ENCODE measurements at places on chromosomes 6 and 20.

DNA sequence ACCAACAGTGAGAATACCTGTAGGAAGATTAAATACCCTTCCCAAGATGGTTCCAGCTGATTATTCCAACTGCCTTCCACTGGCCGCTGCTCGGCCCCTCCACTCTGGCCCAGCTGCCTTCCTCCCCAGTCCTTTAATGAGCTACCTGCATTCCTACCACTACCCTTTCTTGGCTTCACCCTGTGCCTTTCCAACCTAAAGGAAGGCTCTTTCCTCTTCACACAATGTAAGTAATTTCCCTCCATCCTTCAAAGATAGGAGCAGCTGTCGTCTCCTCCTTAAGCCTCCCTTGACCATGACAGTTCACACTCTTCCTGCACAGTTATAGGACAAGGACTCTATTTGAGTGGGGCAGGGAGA is 16.2 kb upstream of the SNX9 start:
- DNase-seq: no peak

DNA sequence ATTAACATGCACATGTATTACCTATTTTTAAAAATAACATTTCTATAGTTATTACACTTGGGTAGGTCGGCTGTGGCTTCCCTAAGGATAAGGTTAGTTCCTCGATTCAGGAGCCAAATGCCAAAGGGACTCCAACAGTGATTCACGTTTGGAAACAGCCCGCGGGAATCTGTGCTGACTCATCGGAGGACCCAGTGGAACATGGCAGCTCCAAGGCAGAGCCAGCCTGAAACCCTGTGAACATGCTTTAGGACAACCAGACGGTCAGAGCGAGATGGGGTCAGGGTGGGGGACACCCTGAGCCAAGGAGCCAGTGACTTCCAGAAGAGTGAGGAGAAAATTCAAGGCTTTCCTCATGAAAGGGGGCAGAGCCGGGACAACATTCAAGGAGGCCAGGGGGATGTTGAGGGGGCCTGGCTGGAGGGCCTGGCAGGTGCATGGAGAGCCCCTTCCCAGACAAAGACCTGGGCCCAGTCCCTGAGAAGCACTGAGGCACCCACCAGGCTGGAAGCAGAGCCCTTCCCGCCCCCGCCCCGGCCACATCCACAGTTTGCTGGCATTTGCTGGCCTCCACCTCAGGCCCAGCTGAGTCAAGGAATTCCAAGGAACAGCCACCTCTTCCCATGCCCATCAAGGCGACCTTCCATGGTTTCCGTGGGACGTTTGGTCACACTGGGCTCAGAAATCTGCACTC is 133.2 kb downstream of the SNX5 start:
- DNase-seq: no peak

DNA sequence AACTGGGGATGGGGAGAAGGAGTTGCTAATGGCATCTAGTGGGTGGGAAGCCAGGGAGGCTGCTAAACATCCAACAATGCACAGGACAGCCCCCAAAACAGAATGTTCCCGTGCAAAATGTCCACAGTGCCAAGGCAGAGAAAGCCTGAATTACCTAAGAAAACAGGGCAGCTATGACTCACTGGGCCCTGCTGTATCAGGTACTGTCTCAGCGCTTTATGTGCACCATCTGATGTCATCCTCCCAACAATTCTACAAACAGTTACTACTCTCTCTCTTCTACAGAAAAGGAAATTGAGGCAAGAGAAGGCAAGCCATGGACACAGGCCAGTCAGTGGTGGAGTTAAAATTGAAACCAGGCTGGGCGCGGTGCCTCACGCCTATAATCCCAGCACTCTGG is 3.1 kb downstream of the YTHDF1 start:
- no peak for DNase-seq

DNA sequence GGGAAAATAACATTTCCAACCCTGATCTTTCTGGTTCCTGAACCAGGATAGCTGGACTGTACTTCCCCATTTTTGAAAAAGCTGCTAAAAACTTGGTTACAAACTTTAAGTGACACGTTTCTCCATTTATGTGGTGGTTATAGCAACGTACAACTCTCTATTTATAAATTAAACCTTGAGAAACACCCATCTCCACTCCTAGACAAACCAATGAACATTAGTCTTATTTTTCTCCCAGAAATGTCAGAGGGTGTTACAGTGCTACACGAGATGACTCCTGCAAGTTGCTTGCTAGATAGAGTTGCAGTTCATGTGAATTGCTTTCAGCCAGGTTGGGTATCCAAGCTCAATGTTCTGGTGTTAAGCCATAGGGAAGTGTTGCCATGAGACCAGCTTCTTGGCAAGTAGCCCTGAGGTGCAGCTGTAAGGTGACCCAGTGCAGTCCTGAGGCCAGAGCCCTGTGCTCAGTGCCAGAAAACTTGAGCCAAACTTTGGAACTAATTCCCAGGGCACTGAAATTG is 51.3 kb upstream of the REV3L start:
- DNase-seq: no peak

DNA sequence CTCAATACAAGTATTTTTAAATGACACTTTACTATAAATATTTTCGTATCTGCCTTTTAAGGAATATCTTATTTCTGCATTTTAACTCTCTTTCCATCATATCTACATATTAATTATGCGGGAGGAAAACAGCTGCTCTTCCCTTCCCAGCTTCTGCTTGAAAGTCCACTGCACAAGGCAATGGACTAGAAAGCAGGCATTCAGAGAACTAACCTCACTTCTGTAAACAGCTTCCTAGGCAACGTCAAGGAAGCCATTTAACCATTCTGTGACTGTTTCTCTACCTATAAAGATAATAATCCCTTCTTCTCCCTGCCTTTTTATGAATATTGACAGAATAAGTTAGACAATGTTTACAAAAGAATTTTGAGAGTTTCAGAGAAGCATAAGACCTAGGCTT is 319.4 kb downstream of the BTBD9 start:
- DNase-seq: no peak

DNA sequence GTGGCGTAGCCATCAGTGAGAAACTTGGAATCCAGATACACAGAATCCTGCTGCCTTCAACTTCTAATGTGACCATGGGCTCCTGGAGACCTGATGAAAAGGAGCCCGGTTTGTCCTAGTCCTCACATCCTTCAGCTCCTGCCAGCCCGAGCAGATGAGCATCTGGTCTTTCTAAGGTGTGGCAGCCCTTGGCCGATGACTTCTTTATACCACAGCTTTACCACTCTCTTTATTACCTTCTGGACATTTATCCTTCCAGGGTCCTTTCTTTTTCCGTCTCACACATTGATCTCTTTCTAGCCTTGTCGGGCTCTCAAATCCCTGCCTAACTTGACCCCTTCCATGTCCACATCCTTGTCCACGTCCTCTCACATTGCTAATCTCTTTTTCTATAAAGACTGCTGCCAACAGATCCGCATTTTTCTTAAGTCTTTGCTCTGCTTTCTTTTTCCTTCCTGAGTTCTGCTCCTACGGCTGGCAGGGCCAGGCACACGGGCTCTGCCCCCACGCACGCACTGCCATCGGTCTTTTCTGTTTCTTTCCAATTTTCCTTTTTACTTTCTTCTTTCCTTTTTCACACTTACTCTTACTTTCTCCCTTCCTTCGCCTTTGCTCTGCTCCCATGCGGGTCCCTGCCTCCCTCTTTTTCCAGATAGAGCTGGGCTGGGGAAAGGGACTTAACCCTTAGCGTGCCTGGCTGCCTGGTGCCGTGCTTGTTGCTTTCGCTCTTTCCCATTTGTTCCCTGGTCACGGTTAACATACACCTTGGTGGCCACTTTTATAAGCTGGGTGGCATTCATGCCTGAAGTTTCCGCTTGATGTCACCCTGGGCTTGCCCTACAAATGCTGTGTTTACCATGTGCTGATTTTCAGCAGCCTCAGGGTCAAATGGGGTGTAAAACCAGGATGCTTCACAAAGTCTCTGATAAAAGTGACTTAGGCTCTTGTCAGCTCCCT is 9.4 kb upstream of the GMPR start:
- DNase-seq: no peak

DNA sequence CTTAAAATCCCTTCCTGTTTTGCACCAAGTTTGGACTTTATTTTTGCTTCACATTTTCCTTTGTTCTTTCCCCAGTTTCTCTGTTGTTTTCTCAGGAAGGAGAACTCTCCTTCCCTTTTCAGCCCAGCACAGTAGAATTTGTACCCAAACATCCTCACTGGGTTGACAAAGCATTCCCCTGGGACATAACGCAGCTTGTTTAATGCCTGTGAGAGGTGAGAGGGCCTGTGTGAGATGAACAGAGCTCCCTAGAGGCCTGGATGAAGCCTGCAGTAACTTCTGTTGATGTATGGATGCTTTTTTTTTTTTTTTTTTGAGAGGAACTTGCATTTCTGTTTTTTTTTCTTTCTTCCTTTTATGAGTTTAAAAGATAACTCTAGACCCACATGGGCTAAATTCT is 104.9 kb upstream of the SLC22A23 start:
- no peak for DNase-seq

DNA sequence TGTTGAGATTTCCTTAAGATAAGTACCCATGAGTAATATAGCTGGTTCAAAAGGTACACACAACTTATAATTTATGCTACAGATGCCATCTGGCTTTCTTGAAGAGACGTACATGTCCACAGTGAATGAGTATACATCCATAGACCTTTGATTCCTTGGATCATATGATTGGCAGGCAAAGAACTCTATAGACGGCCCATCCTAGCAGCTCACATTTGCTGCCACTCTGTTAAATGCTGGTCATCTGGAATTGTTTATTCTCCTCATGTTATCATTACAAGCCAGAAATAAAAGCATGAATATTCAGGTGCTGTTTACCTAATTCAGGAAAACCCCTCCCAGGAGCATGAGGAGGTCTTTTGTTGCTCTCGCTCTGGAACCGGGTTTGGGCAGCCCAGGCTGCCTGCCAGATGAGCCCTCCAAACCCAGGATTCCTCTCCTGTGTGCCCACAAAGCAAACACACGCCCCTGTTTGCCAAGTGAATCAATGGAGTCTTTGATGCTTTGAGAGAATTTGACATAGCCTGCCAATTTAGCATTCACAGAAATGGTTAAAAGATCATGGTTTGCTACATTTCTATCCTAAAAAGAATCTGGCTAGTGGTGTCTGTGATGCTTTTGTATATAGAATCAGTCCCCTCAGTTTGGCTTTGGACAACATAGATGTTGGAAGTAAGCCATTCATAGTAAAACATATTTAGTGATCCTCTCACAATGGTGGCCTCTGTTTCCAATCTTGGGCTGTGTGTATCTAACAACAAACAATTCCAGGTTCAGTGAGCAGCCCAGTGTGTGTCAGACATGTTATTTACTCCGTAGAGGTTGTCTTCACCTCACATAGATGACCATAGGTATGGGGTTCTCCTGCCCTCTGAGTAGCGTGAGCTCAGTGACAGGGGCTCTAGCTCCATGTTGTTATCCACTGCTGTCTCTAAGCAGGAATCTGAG is 17.5 kb upstream of the PLCG1 start:
- DNase-seq: no peak

DNA sequence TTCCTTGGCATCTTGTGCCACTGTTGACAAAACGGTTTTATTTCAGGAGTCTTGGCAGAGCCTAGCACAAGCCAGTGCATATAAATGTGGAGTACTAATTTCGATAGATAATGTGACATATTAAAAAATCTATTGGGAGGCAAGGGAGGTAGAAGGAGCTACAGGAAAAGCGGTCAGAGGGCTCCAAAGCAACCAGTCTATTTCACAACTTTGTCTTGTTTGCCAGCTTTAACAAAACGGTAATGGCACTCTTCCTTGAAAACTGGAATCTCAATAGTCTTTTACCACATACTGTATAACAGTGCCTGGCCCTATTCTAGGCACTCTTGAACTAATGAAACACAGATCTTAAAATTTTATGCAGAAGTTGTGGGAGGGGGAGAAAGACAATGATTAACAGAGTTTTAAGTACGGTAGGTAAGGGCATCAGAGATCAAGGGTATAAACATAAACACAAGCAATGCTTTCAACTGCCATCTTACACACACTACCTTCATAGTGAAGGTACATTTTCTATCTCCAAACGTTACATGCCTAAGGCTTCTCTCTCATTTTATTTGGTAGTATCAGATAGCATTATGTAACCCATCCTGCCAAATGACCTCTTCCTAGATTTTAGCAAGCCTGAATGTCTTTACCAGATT is 33.5 kb upstream of the SYNCRIP start:
- DNase-seq: no peak

DNA sequence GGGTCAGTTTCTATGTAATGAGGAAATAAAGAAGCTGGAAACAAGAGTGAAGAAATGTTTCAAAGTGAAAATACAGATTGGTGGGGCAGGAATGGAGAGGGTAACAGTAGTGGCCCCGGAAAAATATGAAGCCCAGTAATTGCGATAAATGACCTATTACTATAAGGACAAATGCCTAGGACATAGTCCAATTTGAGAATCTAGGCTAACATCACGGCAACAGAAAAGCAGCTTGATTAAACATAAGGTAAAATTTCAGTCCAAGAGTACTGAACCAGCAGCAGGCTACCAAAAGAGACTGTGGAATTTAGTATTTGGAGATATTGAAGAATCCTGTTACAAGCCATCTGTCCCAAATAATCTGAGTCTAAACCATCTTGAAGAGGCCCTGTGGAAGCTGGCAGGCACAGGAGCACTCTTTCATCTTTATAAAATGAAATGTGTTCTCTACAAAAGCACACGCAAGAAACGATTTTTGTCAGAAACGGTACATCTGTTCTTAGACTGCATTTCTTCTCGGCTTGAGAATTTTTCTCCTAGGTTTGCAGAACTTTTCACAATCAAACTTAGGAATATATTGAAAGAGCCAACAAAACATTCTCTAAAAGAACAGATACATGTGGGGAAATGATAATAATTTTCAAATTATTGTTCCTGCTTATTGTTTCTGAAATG is 49.3 kb downstream of the ELOVL5 start:
- no peak for DNase-seq

DNA sequence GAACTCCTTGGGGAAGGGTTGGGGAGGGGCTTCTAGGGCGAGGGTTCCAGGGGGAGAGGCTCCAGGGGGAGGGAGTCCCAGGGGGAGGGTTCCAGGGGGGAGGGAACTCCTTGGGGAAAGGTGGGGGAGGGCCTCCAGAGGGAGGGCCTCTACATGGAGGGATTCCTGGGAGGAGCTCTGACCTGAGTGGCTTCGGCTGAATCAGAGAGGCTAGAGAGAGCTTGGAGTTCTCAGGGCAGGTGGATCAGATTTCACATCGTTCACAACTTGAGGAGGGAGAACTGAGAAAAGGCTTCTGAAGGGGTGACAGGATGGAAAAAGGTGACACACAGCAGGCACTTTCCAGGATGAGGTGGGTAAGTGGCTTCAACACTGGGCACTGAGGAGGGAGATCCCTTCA is 49.1 kb downstream of the DAAM2 start:
- no peak for DNase-seq

GRCh38 chr6:39044181-39044580 is 4.4 kb upstream of the GLP1R start:
- DNase-seq: no peak

DNA sequence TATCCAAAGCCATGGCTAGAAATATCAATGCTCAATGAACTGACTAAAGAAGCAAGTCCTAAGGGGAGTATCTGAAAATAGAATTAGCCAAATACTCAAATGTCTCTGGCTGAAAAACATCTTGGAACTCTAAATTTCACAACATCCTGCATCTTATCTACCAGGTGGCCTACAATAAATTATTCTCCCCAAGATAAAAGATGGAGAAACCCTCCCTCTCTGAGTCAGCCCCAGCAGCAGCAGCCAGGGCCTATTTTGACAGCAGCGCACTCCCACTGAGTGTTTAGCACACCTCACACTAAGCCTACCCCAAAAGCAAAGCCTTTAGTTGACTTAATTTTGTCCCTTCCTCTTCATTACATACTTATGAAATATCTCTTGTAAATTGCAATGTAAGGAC is 5.9 kb downstream of the CALHM6 start:
- no peak for DNase-seq

- DNase-seq: no peak
These were observed 51.2 kb upstream of the FANCE start for GRCh38 chr6:35400901-35401311.

Data from activated CD4-positive, alpha-beta T cell treated with anti-CD3 and anti-CD28 coated beads for 4 hours (primary cell).